Chondrocyte (in vitro differentiated cells): ENCODE measurements at places on chromosomes 2 and 18. TPM values are rescaled to one million over a fixed set of nuclear protein-coding genes. Genes with fewer than 3 reads are reported as not detected.

CTNNA2 gene
- not detected in 3 replicates for total RNA-seq

ALPP gene
- total RNA-seq, result not detected in 3 replicates

RAB27B gene
- total RNA-seq, result 0.20 to 0.51 TPM (median 0.28 TPM) in 3 replicates

NOSTRIN gene
- 0.27 TPM in 1 of 3 replicates, not detected in the others for total RNA-seq

SEPTIN2 gene
- total RNA-seq, result 447 to 542 TPM (median 465 TPM) in 3 replicates

GRCh38 chr2:142642650-142643049 is 234.8 kb upstream of the KYNU start:
- DNase-seq, result no peak

- DNase-seq, result no peak
Observed at GRCh38 chr2:174184915-174185314, 63.4 kb downstream of the OLA1 start.

DNA sequence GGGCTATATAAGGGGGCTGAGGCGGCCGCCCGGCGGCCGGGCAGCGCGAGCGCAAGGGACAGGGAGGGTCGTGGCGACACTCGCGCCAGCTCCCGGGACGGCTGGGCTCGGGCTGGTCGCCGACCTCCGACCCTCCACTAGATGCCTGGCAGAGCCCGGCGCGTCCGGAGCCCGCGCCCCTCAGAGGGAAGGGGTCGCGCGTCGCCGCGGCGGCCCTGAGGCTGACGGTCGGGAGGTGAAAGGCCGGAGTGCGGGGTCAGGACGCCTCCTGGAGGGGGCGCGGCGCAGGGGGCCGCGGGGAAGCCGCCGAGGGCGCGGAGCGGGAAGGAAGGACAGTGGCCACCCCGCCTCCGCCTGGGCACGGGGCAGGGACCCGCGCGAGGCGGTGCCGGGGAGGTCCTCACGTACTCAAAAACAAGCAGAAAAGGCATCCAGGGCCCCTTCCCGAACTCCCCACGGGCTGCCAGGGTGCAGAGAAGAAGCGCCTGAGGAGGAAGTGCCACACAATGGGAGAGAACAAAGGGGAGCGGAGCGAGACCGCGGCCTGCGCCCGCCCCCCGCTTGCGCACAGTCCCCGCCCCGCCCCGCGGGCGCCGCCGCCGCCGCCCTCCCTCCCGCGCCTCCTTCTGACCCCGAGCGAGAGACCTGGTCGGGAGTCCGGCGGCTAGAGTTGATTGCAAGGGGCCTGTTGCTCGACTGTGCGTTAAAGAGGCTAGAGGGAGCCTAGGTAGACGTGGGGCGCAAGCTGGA is 776 bp upstream of the KLF7 start:
- DNase-seq, result peak; percentile 84

DNA sequence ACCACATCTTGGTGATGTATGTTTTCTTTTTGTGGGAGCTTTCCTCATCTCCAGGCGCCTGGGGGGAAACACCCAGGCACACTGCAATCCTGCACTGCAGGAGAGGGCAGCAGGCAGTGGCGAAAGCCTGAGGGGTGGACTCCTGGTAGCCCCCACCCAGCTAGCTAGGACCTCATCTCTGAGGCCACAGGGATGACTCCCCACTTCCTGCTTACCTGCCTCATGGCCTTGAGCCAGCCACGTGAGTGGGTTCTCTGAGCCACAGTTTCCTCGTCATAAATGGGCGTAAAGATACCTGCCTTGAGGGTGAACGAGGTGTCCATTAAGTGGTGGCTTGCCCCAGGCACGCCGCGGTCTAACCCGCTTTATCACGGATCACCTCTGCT is 19.1 kb downstream of the TRAF3IP1 start:
- no peak for DNase-seq

DNA sequence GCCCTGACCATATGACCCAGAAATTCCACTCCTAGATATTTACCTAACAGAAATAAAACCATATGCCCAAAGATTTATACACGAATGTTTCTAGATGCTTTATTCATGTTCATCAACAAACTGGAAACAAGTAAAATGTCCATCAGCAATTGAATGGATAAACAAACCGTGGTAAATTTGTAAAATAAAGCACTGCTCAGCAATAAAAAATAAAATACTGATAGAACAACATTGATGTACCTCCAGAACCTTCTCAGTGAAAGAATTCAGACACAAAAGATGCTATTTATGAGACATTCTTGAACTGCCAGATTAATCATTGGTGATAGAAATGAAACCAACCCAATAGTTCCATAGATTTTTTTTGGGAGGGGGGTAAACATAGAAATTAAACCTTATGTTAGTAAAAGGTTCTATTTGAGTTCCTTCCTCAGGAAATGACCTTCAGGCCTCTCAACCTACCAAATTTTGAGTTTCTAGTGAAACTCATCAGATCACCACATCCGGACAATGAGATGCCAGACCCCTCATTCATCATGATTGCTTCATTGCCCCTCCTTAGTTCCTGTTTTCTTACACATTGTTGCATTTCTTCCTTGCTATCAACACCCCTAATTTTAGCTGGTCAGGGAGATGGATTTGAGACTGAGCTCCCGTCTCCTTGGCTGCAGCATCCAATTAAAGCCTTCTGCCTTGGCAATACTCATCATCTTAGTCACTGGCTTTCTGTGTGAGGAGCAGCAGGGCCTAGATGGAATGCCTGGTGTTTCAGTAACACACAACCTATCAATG is 203.5 kb downstream of the LPIN1 start:
- DNase-seq, result no peak

DNA sequence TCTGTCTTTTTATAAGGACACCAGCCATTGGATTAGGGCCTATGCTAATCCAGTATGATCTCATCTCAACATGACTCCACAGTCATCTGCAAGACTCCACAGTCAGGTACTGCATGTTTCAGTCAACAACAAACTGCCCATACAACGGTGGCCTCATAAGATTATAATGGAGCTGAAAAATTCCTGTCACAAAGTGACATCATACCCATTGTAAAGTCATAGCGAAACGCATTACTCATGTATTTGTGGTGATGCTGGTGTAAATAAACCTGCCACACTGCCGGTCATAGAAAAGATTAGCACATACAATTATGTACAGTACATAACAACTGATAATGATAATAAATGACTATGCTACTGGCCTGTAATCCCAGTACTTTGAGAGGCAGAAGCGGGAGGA is 102.2 kb downstream of the TEX51 start:
- no peak for DNase-seq

DNA sequence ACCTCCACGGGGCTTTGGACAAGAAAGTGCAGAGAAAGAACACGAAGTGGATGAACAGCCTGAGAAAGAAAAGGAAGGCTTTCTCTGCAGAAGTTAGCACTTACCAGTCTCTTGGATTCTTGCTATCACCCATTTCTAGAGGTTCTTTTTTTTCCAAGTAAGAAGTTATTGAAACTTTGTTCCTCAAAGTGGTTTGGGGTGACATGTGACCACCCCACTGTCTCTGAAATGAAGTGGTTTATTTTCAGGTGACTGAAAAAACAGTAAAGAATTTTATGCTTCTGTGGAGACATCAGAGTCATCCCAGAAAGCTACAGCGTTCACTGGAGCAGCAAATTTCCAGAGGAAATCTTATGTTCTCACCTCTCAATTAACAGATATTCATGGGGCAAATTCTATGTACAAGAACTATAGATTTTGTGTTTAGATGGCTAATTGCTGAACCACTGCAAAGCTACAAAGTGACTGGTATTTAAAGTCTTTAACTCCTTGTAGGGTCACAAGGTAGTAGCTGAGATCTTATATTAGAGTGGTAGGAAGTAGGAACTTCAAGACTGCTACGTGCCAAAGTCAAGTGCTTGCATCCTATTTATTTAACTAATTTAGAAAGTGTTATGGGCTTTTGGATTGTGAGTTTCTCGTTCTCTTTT is 267.5 kb downstream of the TGIF1 start:
- no peak for DNase-seq

DNA sequence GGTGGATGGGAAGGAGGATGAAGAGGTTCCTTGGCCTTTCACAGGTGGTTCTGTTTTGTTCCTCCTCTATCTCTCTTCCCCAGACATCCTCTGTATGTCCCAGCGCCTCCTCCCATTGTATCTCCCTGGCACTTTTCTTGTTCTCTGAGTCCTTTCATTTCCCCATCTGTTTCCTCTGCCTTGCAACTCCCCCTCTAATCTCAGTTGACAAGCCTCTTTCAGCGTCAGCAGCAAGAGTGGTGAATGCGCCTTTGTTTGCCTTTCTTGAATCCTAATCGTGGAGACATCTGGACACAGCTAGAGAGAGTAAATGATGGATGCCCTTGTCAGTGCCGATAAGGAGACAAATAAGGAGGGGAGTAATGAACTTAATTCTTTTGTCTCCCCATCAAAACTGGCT is 167.0 kb downstream of the NDUFA10 start:
- no peak for DNase-seq

DNA sequence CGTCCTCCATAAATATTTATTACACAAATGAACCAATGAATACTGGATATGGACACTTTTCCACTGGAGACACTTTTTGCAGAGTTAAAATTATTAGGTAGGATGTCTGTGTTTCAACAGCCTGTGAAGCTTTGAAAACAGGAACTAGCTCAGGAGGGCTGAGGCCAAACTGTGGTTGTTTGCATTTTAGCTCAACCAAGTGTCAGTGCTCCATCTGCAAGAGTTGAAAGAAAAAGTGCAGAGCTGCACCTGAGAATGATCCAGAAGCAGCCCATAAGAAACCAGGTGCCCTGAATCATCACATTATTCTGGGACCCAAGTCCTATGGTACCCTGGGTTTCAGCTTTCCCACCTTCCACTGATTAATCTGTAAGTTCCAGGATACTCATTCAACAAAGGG is 180.4 kb downstream of the TRIB2 start:
- DNase-seq, result no peak

DNA sequence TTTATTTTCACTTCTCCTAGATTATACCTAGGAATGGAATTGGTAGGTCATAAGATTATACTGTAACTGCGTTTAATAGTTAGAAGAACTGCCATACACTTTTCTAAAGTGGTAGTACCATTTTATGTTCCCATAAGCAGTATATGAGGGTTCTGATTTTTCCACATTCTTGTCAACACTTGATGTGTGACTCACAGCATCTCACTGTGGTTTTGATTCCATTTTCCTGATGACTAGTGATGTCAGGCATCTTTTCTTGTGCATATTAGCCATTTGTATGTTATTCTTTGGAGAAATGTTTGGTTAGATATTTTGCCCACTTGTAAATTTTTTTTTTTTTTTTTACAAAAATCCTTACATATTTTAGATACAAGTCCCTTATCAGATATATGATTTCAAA is 2.3 kb downstream of the DCAF17 start:
- no peak for DNase-seq

DNA sequence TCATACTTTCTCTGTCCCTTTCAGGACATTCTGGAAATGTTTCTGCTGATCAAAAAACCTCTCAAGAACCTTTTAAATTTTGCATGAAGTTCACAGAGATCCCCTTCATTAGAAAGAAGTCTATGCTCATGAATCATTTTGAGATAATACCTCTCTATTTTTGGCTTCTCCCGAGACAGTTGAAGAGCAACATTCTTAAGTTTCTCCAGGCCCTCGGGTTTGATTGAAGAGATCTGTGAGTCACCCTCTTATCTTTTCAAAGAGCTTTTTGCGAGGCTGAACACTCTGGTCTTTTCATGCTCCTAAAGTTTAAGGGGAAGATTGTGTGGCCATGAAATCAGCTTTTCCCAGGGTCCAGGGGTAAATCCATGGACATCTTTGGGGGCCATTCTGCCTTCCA is 354.2 kb downstream of the FBXO15 start:
- DNase-seq, result no peak

- no peak for DNase-seq
Observed at GRCh38 chr2:72144274-72144631, 3.4 kb downstream of the CYP26B1 start.

- DNase-seq, result no peak
Observed at GRCh38 chr2:125681976-125682805, 973.8 kb upstream of the GYPC start.

GRCh38 chr18:36141576-36141975 is 11.9 kb downstream of the ELP2 start:
- no peak for DNase-seq

GRCh38 chr2:20212459-20212870 is 12.5 kb downstream of the SDC1 start:
- no peak for DNase-seq

DNA sequence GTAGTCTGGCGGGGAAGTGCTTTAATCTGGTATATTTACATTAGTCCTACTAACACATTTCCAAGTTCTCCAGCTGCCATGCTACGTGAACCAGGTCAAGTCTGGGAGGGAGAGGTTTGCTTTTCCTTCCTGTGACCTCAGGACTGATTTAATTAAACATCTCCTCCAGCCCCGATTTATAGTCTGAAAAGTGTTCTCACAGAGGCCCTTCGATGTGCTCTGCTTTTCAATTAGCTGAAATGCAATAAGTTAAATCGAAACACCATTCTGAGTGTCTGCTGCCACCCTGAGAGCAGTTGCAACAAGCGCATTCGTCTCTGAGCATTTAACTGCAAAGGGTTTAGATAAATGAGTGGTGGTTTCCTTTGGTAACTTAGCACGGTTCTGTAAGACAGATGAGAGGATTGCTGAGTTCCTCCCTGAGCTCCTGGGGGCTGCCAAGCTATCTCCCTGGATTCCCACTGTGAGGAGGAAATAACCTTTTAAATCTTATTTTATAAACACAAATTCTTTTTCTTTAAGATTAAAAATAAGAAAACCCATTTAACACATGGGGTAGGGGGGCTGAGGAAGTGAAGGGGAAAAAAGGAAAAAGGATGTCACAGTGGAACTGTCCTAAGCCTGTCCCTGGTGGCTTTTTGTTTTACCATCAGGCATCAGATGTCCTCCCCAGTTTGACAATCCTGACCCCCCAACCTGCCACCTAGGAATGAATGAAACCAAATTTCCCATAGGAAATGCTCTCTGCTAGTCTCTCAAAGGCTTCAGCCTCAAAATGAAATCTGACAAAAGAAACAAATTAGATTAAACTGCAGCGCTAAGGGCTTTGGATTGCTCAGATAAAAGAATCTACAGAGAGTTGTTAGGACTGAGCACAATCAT is 56.5 kb upstream of the CREB1 start:
- no peak for DNase-seq

DNA sequence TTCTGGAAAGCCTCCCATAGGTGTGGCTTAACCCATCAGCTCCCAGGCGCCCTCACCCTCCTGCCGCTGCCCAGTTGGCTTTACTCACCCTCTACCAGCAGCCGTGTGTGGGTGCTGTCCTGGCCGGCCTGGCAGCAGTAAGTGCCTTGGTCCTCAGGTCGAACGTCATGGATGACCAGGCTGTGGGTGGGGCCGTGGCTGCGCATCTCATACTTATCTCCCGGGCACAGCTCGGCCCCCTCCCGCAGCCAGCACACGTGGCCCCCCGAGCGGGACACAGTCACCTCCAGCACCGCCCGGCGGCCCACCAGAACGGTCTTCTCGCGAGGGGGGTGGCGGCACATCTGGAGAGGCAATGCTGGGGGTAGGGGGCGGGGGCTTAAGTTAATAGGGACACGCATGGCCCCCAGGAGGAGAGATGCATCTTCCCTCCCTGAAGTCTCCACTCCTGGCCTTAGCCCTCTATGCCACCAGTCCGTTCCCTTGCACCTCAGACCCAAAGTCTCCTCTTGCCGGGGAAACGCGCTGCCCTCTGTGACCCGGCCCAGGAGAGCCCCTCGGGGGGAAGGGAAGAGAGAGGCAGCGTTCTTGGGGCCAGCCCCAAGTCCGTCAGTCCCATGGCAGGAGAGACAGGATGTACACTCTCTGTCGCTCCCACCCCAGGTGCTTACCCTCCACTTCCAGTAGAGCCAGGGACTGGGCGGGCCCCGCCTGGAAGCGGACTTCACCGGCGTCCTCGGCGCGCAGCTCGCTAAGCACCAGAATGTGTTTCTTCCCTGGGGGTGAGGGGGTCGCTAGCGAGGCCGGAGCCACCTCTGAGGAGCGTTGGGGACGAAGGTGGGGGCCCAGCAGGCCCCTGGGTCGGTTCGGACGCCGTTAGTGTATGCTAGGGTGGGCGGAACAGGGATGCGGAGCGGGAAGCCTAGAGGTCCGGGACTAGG is 7.9 kb downstream of the TMEM198 start:
- DNase-seq, result no peak
